Fibroblast of skin of right biceps (primary cell): ENCODE measurements at places on chromosomes 7 and 10.

GRCh38 chr7:109879287-109879828, 1211.6 kb upstream of the LRRN3 start:
- DNase-seq = no peak

DNA sequence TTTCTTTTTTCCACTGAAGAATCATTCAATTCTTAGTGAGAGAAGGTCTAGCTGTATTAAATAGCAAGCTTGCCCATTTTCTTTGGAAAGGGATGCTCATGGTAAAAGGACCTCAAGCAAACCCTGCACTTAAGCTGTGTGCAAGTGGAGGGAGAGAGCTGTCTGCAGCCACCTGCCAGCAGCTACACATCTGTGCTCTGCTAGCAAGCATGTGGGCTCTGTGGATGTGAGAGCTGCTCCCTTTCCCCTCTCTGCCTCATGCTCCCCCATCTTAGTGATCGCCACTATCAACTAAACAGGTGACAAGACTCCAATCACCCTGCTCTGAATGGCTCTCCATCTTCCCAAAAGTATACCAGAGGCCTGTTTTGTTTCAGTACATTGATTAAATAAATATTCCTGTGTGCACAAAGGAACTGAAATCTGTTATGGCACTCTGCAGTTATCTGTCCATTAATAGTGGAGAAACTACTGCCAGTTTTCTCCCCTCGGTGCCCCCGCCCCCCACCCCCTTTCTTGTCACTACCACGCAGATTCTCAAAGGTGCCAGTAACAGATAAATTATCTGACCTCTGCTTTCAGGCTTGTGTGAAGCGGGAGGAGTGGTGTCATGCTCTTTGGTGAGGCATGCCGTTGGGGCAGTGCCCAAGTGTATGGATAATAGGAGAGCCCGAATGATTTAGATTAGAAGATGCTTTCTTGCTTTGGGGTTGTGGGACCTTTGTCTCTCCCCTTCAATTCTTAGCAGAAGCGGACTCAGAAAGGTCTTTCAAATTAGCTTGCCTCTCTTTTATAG, 26.4 kb downstream of the AUTS2 start:
- DNase-seq = no peak

- DNase-seq = no peak
Measured at GRCh38 chr7:693280-693679, 33.2 kb upstream of the DNAAF5 start.

GRCh38 chr7:231030-231857, 38.9 kb downstream of the FAM20C start:
- DNase-seq = no peak

DNA sequence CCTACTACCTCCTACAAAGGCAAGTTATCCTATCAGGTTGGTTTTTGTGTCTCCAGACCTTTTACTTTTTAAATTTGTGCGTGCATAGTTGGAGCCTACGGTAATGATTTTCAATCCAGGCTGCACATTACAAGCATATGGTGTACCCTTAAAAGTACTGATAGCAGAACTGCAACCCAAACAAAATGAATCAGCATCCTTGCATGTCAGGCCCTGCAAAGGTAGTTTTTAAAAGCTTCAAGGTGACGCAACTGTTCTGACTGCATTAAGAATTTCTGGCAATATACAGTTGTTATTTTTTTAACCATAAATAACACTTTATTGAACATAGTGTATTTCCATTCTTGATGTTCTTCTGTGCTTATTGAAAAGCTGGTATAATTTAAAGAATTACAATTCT, 28.9 kb downstream of the GNAT3 start:
- no peak for DNase-seq

DNA sequence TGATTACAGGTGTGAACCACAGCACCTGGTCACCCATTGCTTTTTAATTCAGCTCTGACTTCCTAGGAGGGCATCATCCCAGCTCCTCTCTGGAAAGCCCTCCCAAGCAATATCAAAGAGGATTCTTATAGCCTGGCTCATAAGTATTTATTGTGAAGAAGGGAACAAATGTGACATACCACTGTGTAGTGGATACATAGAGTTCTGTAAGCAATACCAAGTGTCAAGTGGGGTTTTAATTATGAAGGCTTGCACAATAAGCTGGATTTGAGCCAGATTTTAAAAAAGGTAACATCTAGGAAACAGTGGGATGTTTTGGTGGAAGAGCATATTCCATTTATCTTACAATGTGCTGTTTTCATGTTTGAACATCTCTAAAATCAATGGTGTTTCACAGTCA, 19.0 kb upstream of the PRTFDC1 start:
- DNase-seq = no peak
